Islet precursor cell (in vitro differentiated cells): ENCODE measurements at places on chromosomes 3 and 15.

GRCh38 chr3:95277613-95278012 is 1214.8 kb downstream of the NSUN3 start:
- DNase-seq = no peak

GRCh38 chr3:108403198-108403597 is 106.8 kb downstream of the HHLA2 start:
- DNase-seq = no peak

- DNase-seq = no peak
Measured at GRCh38 chr15:99279827-99280226, 28.5 kb downstream of the LRRC28 start.

- no peak for DNase-seq
Measured at GRCh38 chr3:163508206-163508605, 1570.1 kb downstream of the SI start.

- DNase-seq = peak; percentile 48
Measured at GRCh38 chr15:101307897-101308603, 13.0 kb upstream of the SNRPA1 start.
